ENCODE measurements at places on chromosomes 13 and 19.

DNA sequence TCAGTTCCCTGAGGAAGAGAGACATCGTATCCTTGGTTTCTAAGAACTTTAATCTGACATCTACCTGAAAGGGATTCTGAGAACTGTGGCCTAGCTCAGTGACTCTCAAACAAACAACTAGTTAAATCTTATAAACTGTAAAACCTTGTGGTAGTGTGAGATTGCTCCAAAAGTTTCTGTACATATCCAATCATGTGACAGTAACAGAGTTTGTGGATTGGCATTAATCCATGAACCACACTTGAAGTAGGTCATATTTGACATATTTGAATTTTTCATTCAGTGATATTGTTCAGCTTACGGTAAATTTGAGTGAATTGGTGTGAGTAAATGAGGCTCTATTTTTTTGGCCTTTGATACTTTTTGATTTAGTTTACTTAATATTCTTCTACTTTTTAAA lies 15.0 kb downstream of the TDRD3 start:
- peak; percentile 54 for DNase-seq

GRCh38 chr19:2804156-2805004 lies 15.3 kb upstream of the ZNF554 start:
- DNase-seq = no peak

GRCh38 chr13:112952759-112953551 lies 16.1 kb upstream of the MCF2L start:
- DNase-seq = no peak

DNA sequence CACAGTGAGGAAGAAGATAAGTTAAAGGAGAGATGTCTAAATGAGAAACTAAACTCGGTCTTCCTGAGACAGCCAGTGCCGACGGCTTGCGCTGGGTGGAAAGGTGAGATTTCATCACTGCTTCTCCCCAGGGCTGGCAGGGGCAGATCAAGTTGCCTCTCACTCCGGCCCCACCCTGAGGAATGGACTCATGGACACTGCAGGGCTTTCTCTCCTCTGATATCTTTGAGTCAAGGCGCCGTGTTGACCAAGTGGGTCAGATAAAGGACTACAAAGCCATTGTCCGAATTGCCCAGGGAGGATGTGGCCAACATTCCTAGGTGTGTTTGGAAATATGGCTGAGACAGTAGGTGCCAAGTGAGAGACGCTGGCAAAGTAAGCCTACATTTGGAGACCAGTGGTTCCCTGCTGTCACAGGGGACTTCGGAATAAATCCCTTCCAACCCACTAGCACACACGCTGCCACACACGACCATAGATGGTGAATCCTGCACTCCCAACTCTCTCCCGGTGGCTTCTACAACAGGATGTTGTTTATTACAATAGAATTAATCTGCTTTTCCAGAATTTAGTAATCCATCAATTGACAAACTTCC lies 156.5 kb upstream of the TSC22D1 start:
- DNase-seq = peak; percentile 60

GRCh38 chr19:51127755-51128154 lies 3.0 kb downstream of the SIGLEC9 start:
- peak; percentile 75 for DNase-seq

- DNase-seq = peak; percentile 22
These were observed 4.6 kb downstream of the KLF12 start for GRCh38 chr13:74129500-74130191.

DNA sequence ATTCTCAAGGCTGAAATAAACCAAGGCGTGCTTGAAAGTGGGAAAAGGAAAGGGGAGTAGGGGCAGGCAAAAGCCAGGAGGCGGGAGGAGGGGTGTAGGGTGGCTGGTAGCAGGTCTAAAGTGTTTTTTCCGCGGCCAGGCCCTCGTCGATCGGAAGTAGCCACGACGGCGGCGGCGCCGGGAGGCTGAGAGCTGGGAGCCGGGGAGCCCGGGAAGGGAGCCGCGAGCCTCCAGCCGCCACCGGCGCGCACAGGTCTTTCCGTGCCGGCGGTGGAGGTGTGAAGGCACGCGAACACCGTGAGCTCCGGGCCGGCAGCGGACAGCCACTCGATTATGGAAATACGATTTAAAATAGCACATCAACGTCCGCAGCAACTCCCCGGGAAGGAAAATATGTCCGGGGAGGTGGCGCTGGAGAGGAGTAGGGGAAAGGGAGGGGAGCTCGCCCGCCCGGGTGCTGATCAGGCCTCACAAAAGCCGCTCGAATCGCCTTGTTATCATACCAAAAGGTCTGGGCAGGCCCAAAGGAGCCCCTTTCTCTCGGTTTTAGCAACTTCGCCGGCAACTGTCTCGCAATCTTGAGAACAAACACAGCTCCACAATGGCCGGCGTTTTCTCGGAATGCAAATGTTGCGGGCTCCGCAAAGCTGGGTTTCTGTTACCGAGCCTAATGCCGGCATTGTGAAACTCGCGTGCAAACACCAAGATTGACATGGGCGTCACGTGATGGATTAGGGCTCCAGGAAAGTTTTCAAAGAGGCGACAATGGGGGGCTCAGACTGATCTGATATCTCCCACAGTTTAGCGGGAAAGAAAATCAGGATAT lies 2.9 kb upstream of the PCDH8 start:
- DNase-seq = peak; percentile 11

DNA sequence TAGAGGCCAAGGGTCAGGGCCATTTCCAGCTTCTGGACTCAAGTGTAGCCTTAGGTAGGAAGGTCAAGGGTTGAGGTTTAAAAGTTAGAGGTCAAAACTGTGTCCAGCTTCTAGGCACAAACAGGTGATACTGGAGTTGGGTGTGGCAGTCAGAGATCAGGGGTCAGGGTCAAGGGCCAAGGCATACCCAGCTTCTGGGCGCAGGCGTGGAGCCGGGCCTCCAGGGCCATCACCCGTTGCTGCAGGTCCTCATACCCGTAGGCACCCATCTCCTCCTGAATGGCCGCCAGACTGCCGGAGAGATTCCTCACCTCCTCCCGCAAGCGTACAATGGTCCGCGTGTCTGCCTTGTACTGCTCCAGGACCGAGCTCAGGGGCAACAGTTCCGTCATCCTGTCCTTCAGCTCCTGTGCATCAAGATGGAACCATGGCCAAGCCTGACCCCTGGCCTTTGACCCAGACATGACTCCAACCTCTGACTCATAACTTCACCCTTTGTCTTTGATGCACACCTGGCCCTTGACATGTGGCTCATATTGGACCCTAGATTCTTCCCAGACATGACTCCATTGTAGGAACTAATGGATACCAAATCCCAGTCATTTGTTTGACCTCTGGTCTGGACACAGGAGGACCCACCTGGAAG lies 22.1 kb downstream of the PIN1 start:
- DNase-seq = no peak

DNA sequence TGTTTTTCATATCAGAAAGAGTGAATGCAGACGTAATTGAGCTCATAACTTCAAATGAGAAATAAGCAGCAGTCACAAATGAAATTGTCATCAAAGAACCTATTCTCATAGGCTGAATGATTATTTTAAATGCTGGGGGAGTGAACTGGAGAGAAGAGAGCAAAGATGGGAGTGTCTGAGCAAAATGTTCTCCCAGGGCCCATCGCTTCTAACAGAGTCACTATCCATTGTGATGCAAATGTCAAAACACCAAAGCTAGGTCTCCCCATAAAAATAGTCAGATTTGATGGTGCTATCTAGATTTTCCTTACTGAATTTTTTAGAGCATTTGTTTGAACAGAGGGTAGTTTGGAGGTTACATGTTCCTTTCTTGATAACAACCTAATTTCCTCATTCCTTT lies 278.7 kb downstream of the PCDH9 start:
- no peak for DNase-seq

- peak; percentile 67 for DNase-seq
These were observed 10.5 kb downstream of the PVR start for GRCh38 chr19:44653977-44654774.

- no peak for DNase-seq
These were observed 3.8 kb downstream of the BLVRB start for GRCh38 chr19:40461669-40462221.

- no peak for DNase-seq
These were observed 28.6 kb upstream of the TCF3 start for GRCh38 chr19:1680976-1681375.

- no peak for DNase-seq
These were observed 62.9 kb downstream of the CHST8 start for GRCh38 chr19:33684538-33685232.

GRCh38 chr13:88802886-88803285 lies 1131.7 kb downstream of the SLITRK5 start:
- DNase-seq = no peak

DNA sequence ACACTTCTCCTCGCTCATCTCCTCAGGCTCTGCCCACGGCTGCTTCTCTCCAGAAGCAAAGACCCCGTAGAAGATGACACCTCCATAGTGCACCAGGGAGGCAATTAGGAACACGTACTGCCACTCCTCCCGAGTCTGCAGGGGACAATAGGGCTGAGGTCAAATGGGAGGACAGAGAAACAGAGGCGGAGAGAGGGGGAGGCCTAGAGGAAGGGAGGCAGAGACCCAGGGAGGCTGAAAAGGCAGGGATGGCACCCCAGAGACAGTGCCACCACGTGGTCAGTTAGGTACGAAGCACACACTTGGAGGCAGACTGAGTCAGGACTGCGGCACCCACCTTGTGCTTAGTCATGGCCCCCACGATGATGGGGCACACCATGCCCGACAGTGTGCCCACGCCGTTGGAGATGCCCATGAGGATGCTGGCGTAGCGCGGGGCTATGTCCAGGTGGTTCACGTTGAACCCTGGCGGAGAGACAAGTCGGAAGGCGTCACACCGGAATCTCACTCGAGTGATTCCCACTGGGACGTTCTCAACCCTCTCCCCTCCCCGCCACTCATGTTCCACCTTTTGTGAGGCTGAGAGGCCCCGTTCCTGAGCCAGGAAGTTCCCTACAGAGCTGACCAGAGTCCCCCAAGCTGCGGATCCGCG lies 5.6 kb downstream of the GFY start:
- DNase-seq = no peak

DNA sequence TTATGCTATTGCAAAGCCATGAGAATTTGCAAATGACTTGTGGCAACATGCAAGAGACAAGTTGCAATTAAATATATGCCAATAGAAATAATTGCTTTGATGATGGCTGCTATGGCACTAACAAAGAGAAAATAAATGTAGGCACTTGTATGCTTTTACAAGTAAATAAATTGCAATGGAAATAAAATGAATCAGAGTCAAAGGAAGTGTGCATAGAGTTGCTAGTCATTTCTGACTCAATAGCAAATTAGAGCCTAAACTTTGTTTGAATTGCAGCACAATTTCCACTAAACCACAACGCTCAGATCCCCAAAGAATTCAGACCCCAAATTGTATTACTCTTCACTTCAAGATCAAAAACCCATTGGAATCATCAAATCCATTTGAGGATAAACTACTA lies 792.1 kb upstream of the ARGLU1 start:
- no peak for DNase-seq

DNA sequence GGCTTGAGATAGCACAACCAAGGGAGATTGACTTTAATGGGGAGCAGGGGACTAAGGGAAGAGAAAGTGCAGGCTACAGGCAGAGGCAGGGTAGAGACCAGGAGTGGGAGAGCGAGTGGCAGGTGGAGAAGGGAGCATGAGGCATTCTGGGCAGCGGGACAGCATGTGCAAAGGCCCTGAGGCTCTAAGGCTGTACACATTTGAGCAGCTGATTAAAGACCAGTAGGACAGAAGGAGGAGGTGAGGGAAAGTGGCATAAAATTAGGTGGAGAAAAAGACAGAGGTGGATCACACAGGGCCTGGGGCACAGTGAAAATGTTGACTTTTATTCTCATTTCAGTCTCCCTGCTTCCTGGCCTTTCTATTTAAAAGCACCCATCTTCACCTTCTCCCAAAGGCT lies 74.4 kb downstream of the ALOX5AP start:
- no peak for DNase-seq

DNA sequence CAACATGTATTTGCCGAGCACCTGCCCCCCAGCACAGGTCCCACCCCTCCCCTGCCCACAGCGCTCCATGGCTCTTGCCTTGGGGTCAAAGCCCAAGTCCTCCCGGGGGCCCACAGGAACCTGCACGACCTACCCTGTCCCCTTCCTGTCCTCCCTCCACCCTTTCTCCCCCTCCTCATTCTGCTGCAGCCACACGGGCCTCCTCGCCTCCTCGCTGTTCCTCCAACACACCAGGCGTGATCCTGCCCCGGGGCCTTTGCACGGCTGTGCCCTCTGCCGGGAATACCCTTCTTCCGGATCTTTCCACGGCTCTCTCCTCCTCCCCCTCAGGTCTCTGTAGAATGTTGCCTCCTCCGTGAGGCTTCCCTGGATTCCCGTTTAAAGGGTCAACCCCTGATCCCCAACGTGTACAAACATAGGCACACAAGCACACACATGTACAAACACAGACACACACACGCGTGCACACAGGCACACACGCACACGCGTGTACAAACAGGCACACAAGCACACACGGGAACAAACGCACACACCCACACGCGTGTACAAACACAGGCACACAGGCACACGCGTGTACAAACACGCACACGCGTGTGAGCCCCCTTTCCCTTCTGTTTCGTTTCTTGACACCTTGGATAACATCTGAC lies 2.8 kb downstream of the MADCAM1 start:
- no peak for DNase-seq

DNA sequence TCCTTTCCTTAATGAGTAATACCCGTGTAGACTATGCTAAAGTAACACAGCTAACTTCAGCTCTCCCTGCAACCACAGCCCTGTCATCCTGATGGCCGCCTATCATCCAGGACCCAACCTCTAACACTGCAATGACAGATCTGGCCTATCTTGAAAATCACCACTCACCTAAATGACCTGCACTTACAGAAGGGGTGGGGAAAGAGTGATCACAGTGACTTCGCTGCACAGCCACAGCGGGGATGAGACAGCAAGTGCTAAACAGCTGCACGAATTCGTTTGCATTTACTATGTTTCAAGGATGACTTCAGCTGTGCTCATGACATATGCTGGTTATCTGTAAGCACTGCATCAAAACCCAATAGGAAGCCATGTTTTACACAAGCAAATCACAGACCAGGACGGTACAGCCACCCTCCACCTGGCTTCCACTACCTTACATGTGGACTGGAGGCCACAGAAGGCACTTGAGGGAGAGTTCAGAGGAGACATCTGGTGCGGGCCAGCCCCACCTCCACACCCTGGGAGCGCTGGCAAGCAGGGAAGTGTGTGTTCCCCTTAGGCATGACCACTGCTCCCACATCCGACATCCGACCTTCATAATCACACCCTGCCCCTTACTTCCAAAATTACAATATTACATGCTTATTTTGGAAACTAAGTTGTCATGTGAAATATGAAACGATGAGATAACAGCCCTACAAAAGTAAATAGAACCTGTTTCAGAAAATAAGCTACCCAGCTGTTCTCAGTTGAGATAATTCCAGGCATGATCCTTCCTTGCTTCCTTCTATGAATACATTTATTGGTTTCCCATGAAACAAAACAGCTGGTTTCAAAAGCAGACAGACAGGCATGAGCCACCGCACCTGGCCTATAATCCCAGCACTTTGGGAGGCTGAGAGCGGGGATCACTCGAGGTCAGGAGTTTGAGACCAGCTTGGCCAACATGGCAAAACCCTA lies 95.7 kb downstream of the STK24 start:
- DNase-seq = peak; percentile 58
